ENCODE measurements at places on chromosomes 3 and 15.

DNA sequence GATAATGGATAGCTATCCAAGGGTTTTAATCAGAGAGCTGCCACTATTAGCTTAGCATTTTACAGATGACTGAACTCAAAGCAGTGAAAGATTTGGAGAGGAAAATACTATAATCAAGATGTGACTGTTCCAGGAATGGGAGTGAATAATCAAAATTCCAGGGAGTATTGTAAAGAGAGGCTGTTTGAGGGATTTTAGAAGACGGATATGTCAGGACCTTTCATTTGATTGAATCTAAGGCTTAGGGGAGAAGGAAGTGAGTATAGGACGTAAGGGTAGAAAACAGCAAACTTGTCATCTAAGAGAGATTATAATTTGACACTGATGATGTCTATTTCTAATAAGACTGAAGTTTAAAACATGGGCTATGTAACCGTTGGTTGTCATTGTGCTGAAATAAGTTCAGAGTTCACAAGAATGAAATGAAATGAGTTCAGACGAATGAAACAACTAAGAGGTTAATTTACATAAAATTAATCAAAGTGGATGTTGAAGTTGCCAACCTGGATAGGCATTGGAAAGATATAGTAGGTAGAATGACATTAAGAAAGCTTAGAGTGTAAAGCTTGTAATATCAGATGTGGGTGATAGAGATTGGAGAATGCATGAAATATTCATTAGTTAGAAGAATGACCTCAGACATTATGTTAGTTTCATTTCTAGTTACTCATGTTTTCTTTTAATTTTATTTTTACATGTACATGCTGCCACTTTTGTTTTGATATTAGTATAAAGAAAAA, 842.8 kb downstream of the SI start:
- no peak for DNase-seq

DNA sequence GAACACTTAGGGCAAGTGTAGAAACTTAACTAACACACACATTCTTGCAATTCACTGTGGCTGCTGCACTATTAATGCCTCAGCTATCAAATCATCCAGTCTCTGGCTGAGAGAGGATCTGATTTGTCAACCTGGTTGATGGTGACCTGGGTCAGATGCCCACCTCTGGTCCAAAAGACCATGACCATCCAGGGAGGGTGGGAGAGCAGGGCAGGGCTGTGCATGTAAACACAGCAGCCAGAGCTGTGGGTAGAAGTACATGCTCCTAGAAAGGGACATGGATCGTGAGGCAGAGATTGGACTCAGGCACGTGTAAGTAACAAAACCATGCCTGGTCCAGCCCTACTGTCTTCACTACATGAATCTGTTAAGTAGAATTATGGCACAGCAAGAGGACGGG, 17.3 kb downstream of the MESD start:
- DNase-seq, result no peak

GRCh38 chr15:96586901-96587300, 256.4 kb downstream of the NR2F2 start:
- DNase-seq, result no peak

DNA sequence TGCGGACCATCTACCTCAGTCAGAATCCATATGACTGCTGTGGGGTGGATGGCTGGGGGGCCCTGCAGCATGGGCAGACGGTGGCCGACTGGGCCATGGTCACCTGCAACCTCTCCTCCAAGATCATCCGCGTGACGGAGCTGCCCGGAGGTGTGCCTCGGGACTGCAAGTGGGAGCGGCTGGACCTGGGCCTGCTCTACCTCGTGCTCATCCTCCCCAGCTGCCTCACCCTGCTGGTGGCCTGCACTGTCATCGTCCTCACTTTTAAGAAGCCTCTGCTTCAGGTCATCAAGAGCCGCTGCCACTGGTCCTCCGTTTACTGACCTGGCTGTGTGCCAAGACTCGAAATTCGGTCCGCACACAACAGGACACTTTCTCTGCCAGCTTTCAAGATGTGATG, 21.9 kb downstream of the NRROS start:
- no peak for DNase-seq

- no peak for DNase-seq
Measured at GRCh38 chr3:159732172-159733111, 256.2 kb upstream of the IL12A start.

DNA sequence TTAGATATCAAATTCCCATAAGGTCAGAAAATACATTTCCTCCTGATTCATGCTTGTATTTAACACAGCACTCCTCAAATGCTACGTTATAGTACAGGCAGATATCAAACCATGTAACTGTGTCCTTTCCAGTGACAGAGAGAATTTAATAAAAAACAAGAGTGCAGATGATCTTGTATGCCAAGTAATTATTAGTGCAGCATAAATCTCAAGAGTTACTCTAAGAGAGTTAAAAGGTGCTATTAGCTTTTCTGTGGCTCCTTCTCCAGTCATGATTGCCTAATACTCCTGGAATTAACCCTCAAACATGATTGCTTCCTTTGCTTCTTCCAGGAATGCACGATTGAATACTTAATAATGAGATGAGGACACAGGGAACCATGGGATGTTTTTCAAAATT, 413.0 kb upstream of the DPH6 start:
- DNase-seq, result no peak

DNA sequence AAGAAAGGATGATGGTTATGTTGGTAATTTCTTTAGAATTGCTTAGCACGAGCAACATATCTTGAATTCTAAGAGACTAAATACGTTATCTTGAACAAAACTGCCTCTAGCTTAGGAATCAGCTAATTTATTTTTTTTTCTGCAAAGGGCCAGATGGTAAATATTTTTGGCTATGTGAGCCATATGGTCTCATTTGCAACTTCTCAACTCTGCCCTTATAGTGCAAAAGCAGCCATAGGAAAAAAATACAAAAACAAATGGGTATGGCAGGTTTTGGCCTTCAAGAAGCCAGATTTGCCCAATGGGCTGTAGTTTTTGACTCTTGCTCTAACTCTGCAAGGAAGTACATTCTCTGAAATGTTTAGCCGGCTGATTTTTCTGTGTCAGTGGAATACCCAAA, 11.9 kb downstream of the OXSM start:
- DNase-seq, result no peak

GRCh38 chr15:28182216-28182615, 83.1 kb upstream of the OCA2 start:
- no peak for DNase-seq

- DNase-seq, result no peak
Measured at GRCh38 chr3:11611341-11611799, 32.3 kb downstream of the VGLL4 start.

- DNase-seq, result no peak
Measured at GRCh38 chr15:47542312-47542989, 174.9 kb upstream of the SEMA6D start.

DNA sequence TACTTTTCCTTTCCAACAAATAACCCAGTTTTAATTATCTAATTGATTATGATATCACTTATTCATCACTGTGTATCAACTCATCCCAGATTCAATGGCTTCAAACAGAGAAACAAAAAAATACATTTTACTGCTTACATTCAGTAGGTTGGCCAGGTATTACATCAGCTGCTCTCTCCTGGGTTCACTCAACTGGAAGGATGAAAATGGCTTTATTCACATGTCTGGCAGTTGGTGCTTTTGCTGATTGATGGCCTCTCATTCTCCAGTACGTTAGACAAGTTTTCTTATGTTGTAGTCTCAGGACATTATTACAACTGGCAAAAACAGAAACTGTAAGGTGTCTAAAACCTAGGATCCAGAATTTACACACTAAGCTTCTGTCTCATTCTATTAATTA, 811.0 kb upstream of the ALCAM start:
- no peak for DNase-seq

DNA sequence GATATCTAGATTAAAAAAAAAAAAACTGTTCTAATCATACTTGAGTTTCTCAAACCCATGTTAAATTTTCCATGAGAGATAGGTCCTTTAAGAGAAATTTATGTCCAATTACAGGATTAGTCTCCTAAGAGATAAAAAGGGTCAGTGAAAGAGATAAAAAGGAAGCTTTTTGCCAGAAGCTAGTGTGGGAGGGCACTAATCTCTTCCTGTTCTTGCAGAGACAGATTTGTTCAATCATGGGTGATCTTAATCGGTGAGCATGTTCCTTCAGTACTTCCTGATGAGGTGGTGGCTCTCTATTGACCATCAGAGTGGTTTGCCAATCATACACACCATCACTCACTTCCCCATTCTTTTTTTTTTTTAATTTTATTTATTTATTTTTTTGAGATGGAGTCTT, 16.9 kb upstream of the LPP start:
- no peak for DNase-seq

DNA sequence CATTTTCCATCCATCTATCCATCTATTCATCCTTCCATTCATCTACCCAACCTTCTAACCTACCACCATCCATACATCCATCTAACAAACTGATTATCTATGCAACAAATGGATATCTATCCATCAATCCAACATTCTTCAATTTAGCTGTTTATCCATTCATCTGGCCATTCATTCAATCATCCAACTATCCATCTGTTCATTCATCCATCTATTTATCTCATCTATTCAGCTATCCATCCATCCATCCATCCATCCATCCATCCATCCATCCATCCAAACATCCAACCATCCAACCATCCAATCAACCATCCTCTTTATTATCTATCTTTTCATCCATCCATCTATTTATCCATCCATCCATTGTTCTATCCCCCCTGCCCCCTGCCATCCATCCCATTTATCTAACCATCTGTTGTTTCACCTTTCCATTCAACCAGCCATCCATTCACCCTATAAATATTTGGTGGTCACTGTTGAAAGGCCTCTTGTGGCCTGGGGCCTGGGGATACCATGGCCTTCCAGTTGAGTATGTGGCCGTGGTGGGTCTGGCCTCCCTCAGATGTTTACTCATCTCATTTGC, 44.7 kb downstream of the SLC6A6 start:
- no peak for DNase-seq

DNA sequence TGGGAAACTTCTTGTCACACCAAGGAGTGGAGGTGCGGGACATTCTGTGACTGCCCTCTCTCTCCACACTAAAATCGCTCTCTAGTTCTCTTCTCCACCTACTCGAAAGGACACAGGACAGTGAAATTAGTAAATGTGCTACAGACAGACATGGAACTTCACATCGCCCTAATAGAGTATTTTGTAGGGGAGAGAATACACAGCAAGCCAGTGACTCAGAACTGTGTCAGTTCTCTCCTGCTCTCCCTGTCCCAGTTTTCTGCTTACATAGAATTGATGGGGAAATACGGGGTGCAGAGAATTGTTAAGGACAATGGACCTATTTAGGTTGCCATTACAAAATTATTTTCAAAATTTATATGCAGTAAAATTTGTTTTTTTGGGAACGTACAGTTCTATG, 159.6 kb upstream of the GADL1 start:
- no peak for DNase-seq

- DNase-seq, result no peak
Measured at GRCh38 chr15:87154761-87155160, 1075.1 kb downstream of the AGBL1 start.

DNA sequence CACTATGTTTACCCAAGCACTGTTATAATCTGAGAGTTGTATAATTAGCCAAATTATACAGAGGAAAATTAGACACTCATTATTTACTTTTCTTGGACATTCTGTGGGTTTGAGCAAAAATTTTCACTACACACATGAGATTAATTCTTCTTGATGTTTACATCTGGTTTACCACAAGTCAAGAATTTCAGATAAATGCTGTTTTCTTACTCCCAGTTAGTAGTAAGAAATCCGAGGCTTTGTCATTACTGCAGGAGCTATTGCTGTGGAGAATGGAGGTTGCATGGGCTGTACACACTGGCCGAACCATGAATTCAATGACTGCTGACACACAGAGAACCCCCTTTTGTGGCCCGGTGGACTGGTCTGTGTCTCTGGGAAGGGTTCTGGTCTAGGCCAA, 207.7 kb upstream of the CFAP20DC start:
- no peak for DNase-seq

DNA sequence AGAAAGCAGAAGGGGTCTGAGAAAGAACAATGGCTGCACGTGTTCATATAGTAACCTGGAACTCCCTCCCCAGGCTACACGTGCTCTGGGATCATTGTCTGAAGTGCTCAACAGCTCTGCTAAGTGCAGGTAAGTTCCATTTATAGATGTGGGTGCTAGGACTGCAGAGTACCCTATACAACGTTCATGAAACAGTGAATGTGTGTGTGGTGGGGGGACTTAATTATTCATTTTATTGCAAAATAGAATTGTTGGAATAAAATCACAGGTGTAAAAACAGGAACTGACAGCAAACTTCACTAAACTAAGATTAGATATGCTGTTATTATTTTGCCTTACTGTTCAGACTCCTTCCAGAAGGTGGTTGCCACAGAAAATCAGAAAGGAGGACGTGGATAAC, 68.5 kb downstream of the CCR4 start:
- no peak for DNase-seq

DNA sequence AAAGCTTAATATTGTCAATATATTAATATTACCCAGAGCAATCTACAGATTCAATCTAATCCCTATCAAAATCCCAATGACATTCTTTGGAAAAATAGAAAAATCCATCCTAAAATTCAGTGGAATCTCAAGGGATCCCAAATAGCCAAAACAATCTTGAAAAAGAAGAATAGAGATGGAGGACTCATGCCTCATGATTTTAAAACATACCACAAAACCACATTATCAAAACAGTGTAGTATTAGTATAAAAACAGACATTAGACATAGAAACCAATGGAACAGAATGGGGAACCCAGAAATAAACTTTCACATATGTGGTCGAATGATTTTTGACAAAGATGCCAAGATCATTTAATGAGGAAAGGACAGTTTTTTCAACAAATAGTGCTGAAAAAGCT, 14.6 kb downstream of the NEK4 start:
- no peak for DNase-seq

DNA sequence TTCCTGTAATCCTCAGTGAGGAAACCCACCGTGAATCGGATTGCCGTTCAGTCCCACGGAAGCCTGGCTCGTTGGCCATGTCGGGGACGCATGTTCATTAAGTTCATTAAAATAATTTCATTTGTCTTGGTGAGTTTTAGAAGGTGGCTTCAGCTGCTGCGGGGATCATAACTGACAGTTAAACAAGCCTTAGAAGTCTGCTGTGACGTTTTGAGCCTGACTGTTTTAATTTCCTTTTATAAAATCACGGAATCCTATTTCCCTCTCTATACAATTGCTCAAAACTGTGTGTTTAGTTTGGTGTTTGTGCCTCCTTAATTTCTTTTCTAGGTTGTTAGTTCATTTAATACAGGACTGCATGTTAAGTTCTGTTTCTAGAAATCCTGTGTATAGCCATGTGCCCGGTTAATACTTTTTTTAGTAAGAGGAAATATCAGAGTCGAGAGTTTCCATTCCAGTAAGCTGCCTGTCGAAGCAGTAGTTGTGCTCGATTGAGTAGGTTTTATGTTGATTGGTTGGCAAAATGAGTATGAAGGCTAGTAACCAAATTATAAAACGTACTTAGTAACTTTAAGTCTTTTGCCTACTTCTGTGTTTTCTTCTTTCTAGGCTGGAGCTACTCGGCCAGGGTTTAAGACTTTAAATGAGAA, 705 bp downstream of the NIPA2 start:
- DNase-seq, result no peak

GRCh38 chr3:141407825-141408224, 39.5 kb downstream of the ZBTB38 start:
- no peak for DNase-seq

DNA sequence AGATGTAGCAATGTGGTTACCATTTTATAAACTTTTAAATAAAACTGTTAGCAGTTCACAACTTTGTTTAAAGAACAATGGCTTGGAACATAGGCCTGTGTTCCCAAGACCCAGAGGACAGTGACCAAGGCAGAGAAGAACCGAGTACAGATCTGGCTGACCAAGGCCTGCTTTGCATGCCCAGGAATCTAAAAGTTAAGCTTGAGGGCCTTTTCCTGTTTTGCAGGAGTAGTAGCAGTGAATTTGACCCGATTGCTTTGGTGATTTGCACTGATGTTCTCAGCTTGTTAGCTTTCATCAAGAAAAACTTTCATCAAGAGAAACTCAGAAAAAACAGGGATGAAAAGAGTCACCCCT, 9.9 kb downstream of the FILIP1L start:
- no peak for DNase-seq
